ENCODE measurements at places on chromosomes 3 and 15.

DNA sequence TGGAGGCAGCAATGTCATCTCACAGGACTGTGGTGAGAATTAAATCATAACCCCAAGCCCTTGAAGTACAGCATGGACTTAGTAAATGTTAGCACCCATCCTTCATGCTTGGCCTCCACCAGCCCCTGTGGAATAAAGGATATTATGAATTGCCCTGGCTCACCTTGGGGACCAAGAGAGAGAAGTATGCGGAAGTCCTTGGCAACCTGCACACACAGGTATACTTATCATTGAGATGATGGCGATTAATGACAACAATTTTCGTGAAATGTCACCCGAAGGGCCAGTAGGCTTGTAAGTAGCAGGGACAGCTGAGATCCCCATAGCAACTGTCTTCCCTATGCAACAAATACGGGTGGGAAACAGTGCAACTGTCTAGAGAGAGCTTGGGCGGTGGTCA, 102.0 kb downstream of the FAM43A start:
- no peak for DNase-seq

- no peak for DNase-seq
These were observed 702 bp upstream of the GPX1 start for GRCh38 chr3:49358884-49359225.

- no peak for DNase-seq
These were observed 1.4 kb upstream of the RAD18 start for GRCh38 chr3:8964436-8965370.

- DNase-seq, result no peak
These were observed 93.0 kb downstream of the NFKBIZ start for GRCh38 chr3:101942356-101942755.

- no peak for DNase-seq
These were observed 310.4 kb downstream of the PLCL2 start for GRCh38 chr3:17195192-17195611.
